Upper lobe of right lung (tissue), 1 donor: ENCODE measurements at places on chromosomes 1 and 21. TPM values are rescaled to one million over a fixed set of nuclear protein-coding genes. Genes with fewer than 3 reads are reported as not detected.

The TNFRSF1B gene
- 62.4 TPM for total RNA-seq

The RIPPLY3 gene
- not detected for total RNA-seq

The KRTAP20-4 gene
- total RNA-seq: not detected

The SH3BGR gene
- 3.1 TPM for total RNA-seq

The DIO1 gene
- total RNA-seq: not detected

GRCh38 chr1:4166713-4167112 is 266.6 kb upstream of the C1orf174 start:
- no peak for DNase-seq
- H3K27ac ChIP-seq: no peak overlapping the region
- H3K27me3 ChIP-seq: peaks cover 24% of the 10 kb centered on the region
- no peaks in the 10 kb centered on the region for H3K4me1 ChIP-seq

DNA sequence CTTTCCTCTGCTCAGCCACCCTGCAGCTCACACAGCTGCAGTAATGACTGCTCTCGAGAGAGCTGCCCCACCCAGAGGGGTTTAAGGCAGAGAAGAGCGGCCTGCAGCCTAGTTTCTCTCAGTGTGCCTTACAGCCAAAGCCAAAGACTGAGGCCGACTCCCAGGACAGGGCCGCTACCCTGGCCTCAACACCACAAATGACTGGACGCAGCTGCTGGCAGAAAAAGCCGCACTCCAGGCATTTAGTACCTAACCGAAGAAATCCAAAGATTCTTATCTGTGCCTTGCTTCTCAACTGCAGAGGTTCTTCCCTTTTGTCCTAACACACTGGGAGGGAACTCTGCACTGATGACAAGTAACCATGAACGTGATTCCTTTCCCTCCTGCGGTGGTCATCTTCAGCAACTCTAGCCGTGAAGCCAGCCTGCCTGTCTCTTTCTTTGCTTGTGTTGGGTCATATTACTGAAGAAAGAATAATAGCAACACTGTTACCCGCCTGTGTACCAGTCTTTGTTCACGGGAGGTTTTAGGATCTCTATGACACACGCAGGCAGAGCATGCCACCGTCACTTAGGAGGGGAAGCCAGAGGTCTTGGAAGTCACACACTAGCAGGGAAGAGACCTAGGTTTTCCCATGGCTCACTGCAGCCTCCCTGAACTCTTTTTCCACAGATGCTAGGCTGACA is 202.7 kb downstream of the RHOU start:
- DNase-seq: no peak
- H3K27me3 ChIP-seq: no peaks in the 10 kb centered on the region
- H3K4me3 ChIP-seq: no peak overlapping the region
- no peaks in the 10 kb centered on the region for H3K36me3 ChIP-seq
- H3K27ac ChIP-seq: peak overlapping the region; percentile 73

DNA sequence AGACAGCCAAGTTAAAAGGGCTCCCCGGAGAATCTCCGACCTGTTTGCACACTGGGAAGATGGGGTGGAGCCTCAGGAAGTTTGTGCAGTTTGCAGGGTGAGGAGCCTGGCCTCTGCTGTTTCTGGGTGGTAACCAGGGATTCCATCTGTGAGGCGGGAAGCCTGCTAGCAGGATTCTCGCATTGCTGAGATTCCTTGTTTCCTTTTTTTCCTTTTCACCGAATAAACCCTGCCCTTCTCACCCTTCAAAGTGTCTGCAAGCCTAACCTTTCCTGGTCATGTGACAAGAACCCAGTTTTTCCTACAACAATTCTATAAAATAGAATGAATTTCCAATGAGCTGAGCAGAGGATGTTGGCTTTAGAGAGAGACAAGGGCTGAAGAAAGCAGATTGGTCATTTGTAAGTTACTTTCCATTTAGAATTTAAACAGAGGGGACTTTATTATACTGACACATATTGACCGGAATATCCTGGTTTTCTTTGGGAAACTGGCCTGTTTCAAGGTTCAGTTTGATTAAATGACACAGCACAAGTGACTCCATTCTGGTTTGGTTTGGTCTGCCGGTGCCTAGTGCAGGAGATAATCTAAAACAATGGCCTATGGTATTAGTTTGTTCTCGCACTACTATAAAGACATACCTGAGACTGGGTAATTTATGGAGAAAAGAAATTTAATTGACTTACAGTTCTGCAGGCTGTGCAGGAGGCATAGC is 48.7 kb upstream of the DNAH14 start:
- no peak overlapping the region for H3K27ac ChIP-seq
- DNase-seq: no peak
- H3K36me3 ChIP-seq: no peaks in the 10 kb centered on the region
- no peak overlapping the region for H3K4me3 ChIP-seq
- no peaks in the 10 kb centered on the region for H3K4me1 ChIP-seq
- no peaks in the 10 kb centered on the region for H3K27me3 ChIP-seq

DNA sequence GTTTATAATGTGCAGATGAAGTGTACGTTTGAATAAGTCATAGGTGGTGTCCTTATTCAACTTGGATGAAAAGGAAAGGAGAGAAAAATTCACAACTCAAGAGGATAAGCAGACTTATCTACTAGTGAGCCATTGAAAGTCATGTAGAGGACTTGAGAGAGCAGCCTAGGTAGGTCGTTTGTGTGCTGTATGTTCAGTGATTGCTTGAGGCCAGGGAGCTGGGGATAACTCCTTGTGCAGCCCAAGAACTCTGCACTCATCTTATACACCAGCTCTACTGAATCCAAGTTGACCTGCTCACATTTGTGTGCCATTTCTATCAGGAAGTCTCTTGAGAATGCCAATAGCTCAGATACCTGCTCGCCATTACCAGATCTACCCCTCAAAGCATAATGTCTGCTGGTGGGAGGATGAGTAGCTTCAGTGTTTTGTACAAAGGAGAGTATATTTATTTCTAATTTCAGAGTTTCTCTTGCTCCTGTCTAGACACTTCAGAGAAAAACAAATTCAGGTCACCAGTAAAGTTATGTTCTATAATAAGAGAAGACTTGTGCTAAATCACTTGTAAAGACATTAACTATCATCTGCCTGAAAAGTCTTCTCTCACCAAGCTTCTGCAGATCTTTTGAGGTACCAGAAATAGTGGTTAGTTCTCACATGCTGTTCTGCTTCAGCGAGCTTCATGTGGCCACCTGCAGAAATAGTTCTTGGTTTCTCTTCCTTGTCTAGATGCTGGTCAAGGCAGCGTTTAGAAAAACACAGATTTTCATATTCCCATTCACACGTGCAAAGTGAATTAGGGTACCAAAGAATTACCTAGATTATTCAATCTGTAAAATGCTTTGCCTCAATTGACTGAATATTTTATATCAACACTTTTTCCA is 10.8 kb downstream of the S1PR1 start:
- no peaks in the 10 kb centered on the region for H3K27me3 ChIP-seq
- no peak overlapping the region for H3K27ac ChIP-seq
- H3K4me3 ChIP-seq: no peak overlapping the region
- H3K36me3 ChIP-seq: no peaks in the 10 kb centered on the region
- H3K4me1 ChIP-seq: no peaks in the 10 kb centered on the region
- DNase-seq: no peak

GRCh38 chr1:6343506-6344405 is 49.8 kb downstream of the ACOT7 start:
- no peak overlapping the region for H3K4me3 ChIP-seq
- H3K27me3 ChIP-seq: no peaks in the 10 kb centered on the region
- peaks cover 5% of the 10 kb centered on the region for H3K4me1 ChIP-seq
- peak; percentile 83 for DNase-seq

- no peak overlapping the region for H3K27ac ChIP-seq
- no peaks in the 10 kb centered on the region for H3K27me3 ChIP-seq
- H3K36me3 ChIP-seq: no peaks in the 10 kb centered on the region
- H3K4me3 ChIP-seq: no peak overlapping the region
- no peaks in the 10 kb centered on the region for H3K4me1 ChIP-seq
Measured at GRCh38 chr1:242674951-242675645, 150.6 kb upstream of the PLD5 start.

DNA sequence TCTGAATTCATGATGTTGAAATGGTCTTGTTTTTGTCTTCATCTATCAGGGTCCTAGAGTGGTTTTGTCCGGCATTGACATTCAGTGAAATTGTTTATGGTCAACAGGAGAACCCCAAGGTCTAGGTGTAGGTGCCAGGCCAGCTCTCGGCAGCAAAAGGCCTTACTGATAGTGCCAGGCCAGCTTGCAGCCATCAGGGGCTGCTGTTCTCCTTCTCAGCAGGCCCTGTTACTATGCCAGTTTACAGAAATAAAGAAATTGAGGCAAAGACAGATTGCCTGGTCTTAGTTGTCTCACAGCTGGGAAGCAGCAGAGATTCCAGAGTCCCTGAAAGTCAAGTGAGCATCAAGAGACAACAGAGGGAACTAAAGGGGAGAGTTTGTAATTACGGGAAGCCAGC is 12.0 kb downstream of the HMGB4 start:
- no peaks in the 10 kb centered on the region for H3K36me3 ChIP-seq
- H3K4me1 ChIP-seq: no peaks in the 10 kb centered on the region

DNA sequence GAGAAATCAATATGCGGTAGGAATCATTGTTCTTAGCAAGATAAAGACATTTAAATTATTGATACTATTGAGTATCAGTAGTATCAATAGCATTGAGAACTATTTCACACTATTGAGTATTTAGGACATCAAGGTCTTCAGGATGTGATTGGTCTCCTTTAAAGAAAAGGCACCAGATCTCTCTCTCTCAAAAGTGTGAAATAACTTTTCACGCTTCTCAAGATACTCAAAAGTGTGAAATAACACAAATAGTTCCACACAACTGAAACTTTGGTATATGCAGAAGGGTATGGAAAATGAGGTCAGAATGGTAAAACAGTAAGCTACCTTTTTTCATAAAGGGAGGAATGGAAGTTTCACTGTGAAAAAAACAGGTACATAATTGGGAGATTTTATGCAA is 6.7 kb upstream of the PYHIN1 start:
- H3K4me1 ChIP-seq: no peaks in the 10 kb centered on the region
- DNase-seq: no peak
- H3K36me3 ChIP-seq: no peaks in the 10 kb centered on the region
- H3K4me3 ChIP-seq: no peak overlapping the region

- H3K27ac ChIP-seq: no peak overlapping the region
- H3K4me3 ChIP-seq: no peak overlapping the region
- H3K27me3 ChIP-seq: no peaks in the 10 kb centered on the region
- H3K4me1 ChIP-seq: no peaks in the 10 kb centered on the region
- no peaks in the 10 kb centered on the region for H3K36me3 ChIP-seq
Measured at GRCh38 chr21:25330266-25330665, 277.0 kb downstream of the MRPL39 start.

DNA sequence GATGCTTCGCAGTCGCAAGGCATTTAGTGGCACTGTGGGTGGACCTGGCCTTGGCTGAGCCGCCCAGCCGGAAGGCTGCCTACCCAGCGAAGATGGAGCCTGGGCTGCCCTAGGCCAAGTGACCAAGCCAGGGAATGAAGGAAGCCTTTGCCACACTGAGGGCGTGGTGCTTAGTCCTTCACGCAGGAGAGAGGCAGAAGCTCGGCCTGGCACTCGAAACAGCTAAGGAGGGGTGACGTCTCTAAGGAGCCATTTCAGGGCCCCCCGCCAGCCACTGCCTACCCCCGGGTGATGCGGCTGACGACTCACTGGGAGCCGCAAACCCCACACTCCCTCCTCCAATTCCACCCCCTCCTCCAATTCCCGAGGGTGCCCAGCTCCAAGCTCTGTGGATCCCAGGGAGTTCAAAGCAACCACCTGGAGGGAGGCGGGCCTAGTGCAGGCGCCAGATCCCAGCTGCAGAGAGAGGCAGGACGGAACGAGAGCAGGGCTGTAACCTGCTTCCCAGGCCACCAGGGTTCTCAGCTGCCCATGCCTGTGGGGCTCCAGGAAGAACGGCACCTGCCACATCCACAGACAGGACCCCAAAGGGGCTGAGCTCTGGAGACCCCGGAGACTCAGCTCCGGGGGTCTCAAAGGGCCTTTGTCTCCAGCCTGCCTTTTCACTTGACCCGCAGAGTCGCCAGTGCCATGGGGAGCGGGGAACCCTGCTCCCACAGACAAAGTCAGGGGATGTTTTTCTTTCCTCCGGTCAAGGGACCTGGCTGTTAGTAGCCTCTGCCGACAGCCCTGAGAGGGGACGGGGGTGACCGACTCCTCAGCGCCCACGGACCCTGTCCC is 75.8 kb downstream of the ARHGEF16 start:
- H3K4me3 ChIP-seq: peak overlapping the region; percentile 75
- H3K27ac ChIP-seq: peak overlapping the region; percentile 84
- peaks cover 18% of the 10 kb centered on the region for H3K4me1 ChIP-seq
- H3K36me3 ChIP-seq: no peaks in the 10 kb centered on the region
- DNase-seq: no peak

- no peak for DNase-seq
- peak overlapping the region; percentile 60 for H3K4me3 ChIP-seq
- H3K27ac ChIP-seq: no peak overlapping the region
- H3K36me3 ChIP-seq: no peaks in the 10 kb centered on the region
- H3K27me3 ChIP-seq: peaks cover 7% of the 10 kb centered on the region
Measured at GRCh38 chr1:201647722-201648065, 108.8 kb downstream of the NAV1 start.

DNA sequence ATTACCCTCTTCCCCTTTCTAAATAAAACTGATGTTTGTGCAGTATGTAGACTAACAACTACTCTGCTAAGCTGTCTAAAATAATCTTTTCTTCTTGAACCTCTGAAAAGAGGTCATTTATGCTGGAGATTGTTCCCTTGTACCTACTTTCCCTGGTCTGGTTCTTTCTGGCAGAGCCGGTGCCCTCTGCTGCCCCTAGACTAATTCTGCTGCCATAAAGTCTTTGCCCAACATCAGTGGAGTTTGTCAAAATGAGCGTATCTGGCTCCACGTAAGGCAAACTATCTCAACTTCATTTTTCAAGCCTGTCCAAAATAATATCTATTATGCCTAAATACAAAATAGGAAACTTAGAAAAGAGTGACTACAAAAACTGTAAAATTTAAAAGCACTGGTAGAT is 30.9 kb upstream of the ANGPTL7 start:
- peaks cover 22% of the 10 kb centered on the region for H3K36me3 ChIP-seq
- no peak overlapping the region for H3K27ac ChIP-seq
- DNase-seq: no peak
- no peak overlapping the region for H3K4me3 ChIP-seq
- peaks cover 5% of the 10 kb centered on the region for H3K4me1 ChIP-seq

DNA sequence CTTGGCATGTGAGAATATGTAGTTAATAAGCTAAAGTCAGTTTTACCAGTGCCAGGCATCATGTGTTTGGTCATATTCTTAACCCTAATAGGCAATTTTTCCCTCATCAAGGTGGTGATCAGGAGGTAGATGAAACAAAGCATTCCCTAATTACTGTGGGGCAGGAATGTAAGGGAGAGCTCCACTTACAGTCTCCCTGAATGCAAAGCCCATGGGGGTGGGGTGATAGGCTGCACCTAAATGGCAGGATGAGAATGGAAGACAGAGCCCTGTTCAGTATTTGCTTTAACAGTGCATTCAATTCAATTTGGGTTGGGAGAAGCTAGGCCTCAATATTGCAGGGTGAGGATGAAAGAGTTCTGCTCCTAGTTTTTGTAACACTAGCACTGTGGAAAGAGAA is 23.4 kb downstream of the ZNF678 start:
- no peak overlapping the region for H3K27ac ChIP-seq
- no peaks in the 10 kb centered on the region for H3K27me3 ChIP-seq
- peaks cover 4% of the 10 kb centered on the region for H3K36me3 ChIP-seq
- DNase-seq: no peak

DNA sequence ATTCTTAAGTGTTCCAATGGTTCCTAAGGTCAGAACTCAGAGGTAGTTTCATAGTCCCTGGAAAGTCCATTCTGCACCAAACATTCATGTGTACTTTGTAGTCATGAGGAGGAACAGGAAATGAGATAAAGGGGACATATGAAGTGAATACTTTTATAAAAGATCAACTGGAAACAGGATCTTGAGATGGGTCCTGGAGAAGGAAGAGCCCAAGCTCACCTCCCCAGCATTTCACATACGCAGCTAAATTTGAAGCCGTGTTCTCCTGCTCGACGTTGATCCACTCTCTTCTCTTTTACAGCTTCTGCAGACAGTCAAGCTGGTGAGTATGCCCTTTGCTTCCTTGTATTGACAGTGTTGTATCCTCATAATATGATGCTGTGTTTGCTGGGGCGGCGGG is 429 bp downstream of the FCGR2A start:
- H3K4me3 ChIP-seq: peak overlapping the region; percentile 42
- no peak for DNase-seq
- H3K27me3 ChIP-seq: no peaks in the 10 kb centered on the region
- H3K36me3 ChIP-seq: no peaks in the 10 kb centered on the region
